ENCODE measurements at places on chromosomes 2 and 18. TPM values are rescaled to one million over a fixed set of nuclear protein-coding genes. Genes with fewer than 3 reads are reported as not detected.

DNA sequence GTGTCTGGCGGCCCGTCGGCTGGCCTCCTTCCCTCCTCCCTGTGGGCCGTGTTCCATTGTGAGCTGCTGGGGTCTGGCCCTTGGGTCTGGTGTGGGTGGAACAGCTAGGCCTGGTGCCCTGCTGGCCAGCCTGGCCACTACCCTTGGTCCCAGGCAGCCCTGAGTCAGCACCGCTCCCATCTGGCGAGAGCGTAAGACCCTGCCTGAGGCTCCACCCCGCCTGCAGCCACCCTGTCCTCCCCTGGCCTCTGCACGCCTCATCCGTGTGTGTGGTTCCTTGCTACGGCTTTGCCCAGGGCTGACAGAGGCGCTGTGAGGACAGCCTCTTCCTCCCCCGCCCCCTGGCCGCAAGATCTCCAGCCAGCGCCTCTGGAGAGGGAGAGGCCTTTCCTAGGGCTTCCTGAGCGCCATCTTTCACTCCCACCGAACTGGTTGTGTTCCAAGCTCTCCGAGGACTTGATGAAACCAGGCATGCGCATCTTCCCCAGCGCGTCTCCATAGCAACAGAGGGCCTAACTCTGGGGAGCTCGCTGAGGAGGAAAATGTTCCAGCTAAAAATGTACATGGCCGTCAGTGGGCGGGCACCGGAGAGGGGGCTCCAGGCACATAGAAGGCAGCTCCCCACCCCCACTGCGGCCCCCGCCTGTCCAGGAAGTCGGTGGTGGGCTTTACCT, 83.0 kb downstream of the STPG4 start:
- peak; percentile 97 for DNase-seq

The MAP3K19 gene
- total RNA-seq = not detected

GRCh38 chr2:144356402-144356801, 163.5 kb downstream of the ZEB2 start:
- DNase-seq = no peak

The ALPI gene
- not detected for total RNA-seq

DNA sequence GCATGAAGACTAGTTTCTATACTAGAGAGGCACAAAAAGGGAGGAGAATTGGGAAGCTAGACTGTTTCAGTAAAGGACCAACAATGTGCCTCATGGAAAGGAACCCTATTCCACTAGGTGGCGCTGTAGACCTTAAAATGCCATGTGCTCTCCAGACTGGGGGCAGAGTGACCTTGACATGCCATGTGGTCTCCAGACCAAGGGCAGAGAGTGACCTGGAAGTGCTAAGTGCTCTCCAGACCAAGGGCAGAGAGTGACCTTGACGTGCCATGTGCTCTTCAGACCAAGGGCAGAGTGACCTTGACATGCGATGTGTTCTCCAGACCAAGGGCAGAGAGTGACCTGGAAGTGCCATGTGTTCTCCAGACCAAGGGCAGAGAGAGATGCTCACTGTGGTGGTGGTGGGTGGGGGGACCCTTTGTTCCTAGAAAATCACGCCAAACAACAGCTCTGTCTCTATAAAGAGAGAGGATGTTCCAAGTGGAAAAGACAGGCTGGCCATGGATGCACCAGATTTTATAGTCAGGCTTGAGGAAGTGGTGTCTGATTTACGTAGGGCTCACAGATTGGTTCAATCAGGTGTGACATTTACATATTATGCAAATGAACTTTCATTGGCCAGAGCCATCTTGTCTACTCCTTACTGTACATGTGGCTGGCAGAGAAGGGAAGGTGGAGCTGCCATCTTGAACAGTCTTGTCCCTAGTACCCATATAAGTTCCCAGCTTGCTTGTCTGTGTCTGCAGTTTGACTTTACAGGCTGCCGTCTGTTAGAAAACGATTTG, 344.0 kb upstream of the DDX18 start:
- DNase-seq = no peak

Data from fibroblast of the aortic adventitia (primary cell).